ENCODE measurements at places on chromosomes 2 and 18.

GRCh38 chr2:2847209-2847676, 516.2 kb upstream of the MYT1L start:
- DNase-seq = no peak

GRCh38 chr2:121241466-121241865, 43.5 kb downstream of the TFCP2L1 start:
- DNase-seq = no peak

DNA sequence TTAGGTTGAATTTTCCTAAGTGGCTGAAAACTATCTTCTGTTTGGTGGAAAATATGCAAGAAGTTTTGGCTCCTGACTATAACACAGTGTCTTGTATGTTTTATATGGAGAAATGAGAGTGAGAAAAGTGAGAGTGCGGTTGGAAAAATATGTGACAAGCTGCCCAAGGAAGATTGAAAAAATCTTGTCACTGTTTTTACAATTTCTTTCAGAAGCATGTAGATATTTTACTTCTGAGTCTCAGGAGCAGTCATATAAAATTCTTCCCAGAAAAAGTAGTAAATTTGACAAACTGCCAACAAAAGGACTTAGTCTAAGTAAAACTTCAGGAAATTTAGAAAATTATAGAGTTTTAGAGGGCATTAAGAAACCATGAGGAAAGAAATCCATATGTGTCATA, 19.4 kb upstream of the RMND5A start:
- DNase-seq = no peak

DNA sequence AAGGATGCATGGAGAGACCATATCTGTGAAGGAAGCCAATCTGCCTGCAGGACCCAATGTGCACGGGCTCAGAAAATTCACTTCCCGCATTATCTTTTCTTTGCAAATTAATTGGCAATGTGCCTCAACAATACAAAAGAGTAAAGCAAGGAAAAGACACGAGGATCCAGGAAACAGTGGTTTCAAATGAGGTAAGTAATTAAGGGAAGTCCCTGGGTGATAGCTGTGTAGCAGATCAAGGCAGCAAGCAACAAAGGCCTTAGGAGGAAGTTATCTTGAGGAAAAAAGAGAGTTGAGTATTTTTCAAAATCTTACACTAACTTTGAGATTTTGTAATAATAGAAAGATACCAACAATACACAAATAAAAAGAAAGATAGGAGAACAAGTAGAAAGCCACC, 44.3 kb upstream of the TGIF1 start:
- DNase-seq = no peak

GRCh38 chr18:39215920-39216319, 1650.3 kb upstream of the CELF4 start:
- no peak for DNase-seq

DNA sequence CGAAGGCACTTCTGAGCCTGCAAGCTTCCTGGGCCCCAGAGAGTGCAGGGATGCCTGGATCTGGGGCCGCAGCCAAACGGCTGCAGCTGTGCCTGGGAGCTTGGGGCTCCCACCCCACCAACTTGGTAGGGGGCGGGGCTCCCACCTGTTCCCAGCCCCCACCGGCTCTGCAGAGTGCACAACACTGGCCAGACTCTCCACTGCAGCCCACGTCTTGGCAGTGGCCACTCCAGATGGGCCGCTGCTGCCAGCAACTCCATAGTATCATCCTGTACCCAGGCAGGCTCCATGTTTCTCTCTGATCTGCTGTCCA, 9.9 kb downstream of the DYSF start:
- DNase-seq = no peak

- DNase-seq = no peak
Observed at GRCh38 chr2:189933911-189934399, 128.6 kb downstream of the MSTN start.

- no peak for DNase-seq
Observed at GRCh38 chr2:27921424-27921823, 30.9 kb downstream of the BABAM2 start.

DNA sequence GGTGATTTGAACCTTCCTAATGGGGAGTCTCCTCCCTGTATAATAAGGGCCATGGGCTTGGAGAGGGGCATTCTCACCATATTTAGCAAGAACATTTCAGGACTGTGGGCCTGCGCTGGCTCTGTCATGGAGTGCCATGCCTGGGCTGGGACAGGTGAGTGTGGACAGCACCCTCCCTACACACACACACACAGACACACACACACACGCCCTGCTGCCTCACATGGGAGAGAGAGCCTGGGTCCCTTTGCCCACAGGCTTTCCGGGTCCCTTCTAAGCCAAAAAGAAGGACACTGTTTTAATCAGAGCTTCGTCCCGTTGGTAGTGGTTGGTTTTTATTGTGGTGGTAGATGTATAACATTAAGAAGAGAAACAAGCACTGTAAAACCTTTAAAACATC, 31.4 kb upstream of the TMEM87B start:
- no peak for DNase-seq

DNA sequence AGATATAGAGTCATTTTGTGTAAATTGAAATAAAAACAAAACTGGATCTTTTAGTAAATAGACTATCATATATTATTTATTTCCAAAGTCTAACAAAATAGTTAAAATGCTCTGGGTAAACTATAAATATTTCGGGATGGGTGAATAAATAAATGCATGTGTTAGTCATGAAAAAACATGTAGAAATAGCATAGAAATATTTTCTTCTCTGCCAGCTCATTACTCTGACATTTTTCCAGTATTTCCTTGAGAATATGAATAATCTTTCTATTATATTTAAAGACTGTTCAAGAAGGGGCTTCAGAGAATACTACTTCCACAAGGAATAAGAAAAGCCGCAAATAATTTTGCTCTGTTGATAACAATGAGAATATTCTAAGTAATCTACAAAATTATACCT, 880.4 kb downstream of the TRIB2 start:
- no peak for DNase-seq

DNA sequence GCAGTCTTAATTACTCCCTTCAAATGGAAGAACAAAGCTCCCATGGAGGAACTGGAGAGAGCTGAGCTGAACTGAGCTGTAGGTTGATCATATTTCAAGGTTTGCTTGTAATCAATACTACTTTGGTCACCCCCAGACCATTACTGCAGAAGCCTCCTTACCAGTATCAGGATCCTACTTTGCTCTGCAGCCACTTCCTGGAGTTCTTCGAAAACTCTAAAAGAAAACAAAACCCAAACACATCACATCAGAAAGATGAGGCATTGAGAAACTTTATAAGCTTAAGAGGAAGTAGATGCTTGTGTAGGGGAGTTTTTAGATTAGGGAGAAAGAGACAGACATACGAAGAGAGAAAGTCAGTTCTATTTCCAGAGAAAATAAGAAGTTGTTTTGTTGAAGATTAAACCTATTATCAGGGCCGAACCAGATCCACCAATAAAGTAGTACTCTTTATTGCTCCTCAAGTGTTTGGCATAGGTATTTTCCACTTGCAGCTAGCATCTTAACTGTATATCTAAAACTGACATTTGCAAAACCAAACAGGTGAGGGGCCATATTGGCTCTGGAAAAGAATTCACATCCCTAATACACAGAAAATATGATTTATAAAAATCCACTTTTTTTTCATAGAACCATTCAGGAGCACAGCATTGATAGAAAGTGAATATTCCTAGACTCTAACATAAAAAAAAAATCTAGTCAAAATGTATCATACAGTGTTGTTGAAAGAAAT, 166.9 kb upstream of the KLF7 start:
- no peak for DNase-seq

DNA sequence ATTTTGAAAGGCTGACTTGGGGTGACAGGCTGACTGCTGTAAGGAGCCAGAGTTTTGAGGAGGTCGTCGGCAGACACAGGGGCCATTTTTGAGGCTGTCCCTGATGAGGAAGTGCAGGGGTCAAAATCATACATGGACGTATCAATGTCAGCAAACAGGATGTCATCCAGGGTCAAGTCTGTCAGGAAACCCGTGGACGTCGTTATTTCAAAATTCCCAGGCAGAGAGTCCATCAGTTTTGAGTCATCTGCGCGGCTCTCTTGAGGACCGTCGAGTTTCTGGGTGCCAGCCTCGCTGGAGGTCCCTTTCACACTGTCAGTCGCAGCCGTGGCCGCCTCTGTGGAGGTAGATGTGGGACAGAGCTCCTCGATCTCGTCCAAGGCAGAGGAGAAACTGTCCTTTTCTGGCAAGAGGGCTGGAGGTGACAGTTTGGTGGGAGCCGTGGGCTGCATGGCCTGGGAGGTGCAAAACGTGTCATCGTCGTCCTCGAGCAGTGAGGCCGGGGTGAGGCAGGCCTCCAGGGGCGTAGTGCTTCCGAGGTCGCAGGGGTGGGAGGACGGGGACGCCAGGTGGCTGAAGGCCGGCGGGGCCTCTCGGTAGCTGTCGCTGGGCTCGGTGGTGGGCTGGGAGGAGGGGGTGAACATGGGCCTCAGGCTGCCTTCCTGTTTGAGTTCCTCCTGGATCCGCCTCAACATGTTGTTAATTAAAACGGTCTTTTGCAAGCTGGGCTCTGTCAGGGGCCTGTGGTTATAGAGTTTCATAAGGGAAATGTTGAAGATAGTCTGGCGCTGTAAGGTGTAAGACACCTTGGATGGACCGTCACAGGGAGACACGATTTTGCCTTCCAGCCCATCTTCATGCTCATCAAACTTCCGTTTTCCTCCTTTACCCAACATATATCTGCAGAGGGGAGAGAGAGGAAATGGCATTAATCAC, 17.5 kb downstream of the SERTAD2 start:
- peak; percentile 66 for DNase-seq

DNA sequence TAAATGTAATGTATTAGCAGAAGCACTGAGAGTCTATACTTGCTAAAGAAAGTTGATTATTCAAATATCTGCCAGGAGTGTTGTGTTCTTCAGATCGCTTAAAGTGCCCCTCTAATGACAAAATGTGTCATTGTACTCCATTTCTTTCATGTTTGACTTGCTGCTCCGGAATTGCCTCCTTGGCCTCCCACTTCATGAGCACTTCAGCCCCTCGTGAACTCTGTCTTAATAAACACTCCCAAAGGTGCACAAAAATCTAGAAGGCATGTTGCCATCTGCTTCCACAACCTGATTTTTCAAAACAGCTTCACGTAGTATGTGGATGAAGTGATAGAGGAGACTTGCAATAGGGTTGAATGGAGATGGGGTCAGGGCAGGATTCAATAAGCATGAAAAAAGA, 396.1 kb downstream of the TDRD15 start:
- DNase-seq = no peak

- DNase-seq = no peak
Observed at GRCh38 chr2:133718688-133719201, 150.5 kb upstream of the NCKAP5 start.

GRCh38 chr2:220569112-220569897, 941.9 kb downstream of the SLC4A3 start:
- DNase-seq = no peak

DNA sequence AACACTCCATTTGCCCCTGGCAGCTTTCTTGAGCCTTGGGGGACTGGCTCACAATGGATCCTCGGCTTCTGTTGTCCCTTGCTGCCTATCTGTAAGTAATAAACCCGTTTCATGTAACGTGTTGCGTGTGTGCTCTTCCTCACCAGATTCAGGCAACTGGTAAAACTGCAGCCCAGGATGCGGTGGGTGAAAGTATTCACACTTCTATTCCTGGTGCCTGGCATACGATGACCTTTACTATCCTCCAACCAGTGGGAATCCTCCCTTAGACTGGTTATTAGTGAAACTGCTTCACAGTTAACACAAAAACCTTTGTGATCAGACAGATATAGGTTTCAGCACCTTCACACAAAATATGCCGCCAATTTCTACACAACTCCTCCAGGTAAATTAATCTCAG, 13.6 kb upstream of the ICA1L start:
- no peak for DNase-seq

- no peak for DNase-seq
Observed at GRCh38 chr2:175304541-175304940, 123.0 kb upstream of the ATP5MC3 start.

All from GM13977 (cell line).